ENCODE measurements at places on chromosomes 3 and 15. TPM values are rescaled to one million over a fixed set of nuclear protein-coding genes. Genes with fewer than 3 reads are reported as not detected.

- no peaks in the 10 kb centered on the region for H3K27me3 ChIP-seq
- H3K4me1 ChIP-seq: no peaks in the 10 kb centered on the region
- H3K27ac ChIP-seq: no peak overlapping the region
- no peaks in the 10 kb centered on the region for H3K36me3 ChIP-seq
- DNase-seq: no peak
Measured at GRCh38 chr15:67784856-67785430, 40.4 kb upstream of the SKOR1 start.

Gene SHC4
- 4.0 TPM for total RNA-seq

DNA sequence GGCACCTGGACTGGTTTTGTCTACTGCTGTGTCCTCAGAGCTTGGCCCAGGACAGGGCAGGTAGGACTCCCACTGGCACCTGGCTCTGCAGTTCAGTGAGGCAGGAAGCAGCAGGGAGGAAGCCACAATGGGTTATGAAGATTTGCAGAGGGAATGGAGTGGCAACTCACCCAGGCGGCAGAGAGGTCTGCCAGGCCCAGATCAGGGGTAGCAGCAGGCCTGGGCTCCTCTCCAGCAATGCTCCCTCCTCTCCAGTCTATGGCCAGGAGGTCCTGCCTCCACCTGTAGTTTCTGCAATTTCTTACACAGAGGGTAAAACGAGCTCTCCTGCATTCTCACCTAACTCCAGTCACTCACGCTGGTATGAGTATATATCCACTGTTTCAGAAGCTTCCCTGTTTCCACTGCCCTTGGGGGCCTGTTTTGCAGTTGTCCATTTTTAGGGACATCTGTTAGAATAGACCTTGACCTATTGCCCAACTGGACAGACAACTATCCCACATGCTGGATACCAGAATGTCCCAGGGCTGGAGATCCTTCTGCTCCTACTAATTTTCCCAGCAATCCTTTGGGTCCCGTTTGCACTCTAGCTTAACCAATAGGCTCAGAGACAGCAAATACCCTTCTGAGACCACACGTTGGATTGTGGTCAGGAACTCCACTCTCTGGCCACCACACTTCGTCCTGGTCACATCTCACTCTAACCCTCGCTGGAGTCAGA is 35.2 kb downstream of the HMCES start:
- H3K36me3 ChIP-seq: no peaks in the 10 kb centered on the region
- peak overlapping the region; percentile 82 for H3K4me3 ChIP-seq
- H3K27me3 ChIP-seq: no peaks in the 10 kb centered on the region
- H3K27ac ChIP-seq: peak overlapping the region; percentile 93

GRCh38 chr3:63142681-63143080 is 135.4 kb upstream of the SYNPR start:
- no peaks in the 10 kb centered on the region for H3K27me3 ChIP-seq
- no peaks in the 10 kb centered on the region for H3K4me1 ChIP-seq
- H3K36me3 ChIP-seq: no peaks in the 10 kb centered on the region
- no peak overlapping the region for H3K27ac ChIP-seq
- no peak for DNase-seq
- no peak overlapping the region for H3K4me3 ChIP-seq

Gene CRABP1
- total RNA-seq: not detected

GRCh38 chr3:188108703-188109412 is 45.1 kb upstream of the LPP start:
- no peak overlapping the region for H3K27ac ChIP-seq
- no peaks in the 10 kb centered on the region for H3K27me3 ChIP-seq
- H3K36me3 ChIP-seq: no peaks in the 10 kb centered on the region
- no peaks in the 10 kb centered on the region for H3K4me1 ChIP-seq
- no peak overlapping the region for H3K4me3 ChIP-seq
- no peak for DNase-seq

DNA sequence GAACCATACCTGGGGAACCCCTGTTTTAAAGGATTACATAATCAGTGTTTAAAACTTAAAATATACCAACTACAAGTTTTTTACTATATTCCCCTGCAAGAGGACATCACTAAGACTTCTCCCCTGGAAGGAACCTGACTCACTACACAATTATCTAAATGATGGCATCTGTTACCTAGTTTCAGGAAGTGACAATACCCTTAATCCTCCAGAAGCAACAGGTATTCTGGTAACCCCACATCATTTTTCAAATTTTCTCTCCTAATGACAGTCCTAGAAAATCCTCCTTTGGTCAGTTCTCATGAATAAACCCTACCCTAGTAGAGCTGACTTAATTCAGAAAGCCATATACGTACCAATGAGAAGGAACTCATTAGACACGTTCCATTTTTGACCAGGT is 78.4 kb downstream of the RFX7 start:
- H3K4me1 ChIP-seq: no peaks in the 10 kb centered on the region
- no peak for DNase-seq
- H3K27me3 ChIP-seq: no peaks in the 10 kb centered on the region
- H3K27ac ChIP-seq: no peak overlapping the region
- H3K4me3 ChIP-seq: no peak overlapping the region

All from breast epithelium (tissue), 4 donors.